ENCODE measurements at places on chromosomes 1 and 21.

DNA sequence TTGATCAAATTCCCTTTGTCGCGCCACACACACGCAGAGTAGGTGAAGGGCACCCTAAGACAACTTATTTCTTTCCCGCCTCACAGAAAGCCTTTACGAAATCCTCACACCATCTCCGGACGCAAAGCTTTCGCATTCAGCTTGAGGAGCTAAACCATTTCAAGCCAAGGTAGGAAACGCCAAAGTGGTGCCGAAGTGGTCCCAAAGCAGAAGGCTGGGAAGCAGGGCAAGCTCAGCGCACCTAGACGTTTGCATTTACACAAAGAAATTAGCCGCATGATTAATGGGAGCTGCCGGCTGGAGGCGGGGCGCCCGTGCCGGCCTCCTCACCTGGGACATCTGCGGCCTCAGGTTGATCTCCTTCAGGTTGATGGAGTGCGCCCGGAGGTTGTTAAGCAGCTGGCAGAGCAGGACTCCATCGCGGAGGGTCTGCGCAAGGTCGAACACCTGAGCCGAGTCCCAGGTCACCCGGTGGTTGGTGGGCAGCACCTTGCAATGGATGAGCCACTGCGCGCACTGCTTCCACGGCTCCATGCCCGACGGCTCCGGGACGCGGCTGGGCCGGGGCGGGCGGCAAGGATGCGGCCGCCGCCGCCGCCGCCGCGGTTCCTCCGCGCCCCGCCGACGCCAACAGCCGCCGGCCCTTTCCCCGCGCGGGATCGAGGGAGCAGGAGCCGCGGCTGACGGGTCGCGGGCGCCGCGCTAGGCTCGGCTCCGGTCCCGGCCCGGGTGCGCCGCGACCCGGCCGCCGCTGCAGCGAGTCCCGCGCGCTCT lies 457 bp downstream of the VAV3 start:
- no peak for DNase-seq

- no peak for DNase-seq
These were observed 110.8 kb downstream of the KCND3 start for GRCh38 chr1:111878649-111879048.

DNA sequence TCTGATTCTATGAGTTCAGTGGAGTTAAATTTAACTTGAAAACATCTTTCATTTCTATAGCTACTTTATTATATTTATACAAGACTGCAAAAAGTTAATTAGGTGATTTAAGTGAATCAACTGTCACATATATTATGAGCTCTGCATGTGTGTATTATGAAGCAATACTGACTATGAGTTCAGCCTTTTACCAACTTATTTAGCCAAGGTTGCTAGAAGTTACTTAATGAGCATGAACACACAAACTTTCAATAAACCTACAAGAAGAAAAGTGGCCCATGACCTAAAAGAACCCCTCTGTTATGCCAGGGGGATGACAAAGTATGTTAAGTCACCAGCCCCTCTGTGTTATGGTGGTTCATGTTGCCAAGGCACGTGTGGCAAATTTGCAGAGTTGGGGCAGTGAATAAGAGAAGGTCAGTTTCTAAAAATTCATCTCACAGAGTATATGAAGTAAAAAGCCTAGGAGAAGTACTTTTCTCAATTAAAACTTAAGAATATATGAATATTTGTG lies 86.7 kb upstream of the LYPLAL1 start:
- DNase-seq: no peak

DNA sequence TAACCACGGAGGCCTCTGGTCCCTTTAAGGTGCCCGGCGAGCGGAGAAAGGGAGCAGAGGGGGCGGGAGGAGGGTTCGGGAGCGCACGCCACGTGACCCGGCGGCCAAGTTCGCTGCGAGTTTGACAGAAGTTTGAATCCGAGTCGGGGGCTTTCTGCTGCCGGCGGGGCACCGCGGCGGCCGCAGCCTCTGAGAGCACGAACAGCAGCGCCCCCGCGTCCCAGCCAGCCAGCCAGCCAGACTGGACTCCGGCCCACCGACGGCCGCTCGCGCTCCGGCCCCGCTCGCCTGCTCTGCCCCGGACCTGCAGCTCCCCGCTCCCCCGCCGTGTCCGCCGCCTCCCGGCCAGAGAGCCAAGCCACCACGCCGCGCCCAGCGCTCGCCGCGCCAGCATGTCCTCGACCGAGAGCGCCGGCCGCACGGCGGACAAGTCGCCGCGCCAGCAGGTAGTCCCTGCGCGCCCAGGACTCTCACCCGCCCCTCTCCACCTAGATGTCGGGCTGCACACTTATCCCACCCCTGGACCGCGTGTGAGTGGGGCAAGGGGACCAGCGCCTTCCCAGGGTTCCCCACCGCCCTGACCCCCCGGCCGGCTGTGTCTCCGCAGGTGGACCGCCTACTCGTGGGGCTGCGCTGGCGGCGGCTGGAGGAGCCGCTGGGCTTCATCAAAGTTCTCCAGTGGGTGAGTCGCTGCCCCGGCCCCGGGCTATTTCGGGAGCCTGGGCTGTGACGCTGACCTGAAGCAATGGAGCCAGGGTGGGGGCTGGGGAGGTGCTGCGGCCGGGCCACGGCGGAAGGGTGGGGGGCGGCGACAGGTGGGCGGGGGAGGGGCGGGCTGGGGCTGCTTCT lies at the start of gene SYPL2:
SYPL2 (plus strand) TSS at position 95 of the 849 bp plus-strand sequence; CDS start at position 393, 298 bp downstream.
- DNase-seq: no peak

- DNase-seq: no peak
These were observed 3.4 kb downstream of the LRRC71 start for GRCh38 chr1:156923670-156924477.

DNA sequence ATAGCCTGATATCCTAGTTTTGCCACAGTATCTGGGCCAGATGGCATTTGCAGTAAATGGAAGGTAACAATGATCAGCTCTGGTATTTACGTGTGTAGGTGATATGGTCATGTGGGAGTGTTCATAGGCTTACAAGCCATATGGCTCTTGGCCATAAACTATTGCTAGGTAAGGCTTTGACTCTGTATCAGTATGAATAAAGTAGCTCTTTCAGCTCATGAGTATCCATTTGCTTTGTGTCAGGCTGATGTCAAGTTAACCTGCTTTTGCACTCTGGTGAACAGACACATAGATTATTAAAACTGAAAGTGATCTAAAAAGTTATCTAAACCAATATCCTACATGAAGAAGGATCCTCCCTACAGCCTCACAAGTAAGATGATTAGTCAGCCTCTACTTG lies 69.0 kb downstream of the DDR2 start:
- no peak for DNase-seq

DNA sequence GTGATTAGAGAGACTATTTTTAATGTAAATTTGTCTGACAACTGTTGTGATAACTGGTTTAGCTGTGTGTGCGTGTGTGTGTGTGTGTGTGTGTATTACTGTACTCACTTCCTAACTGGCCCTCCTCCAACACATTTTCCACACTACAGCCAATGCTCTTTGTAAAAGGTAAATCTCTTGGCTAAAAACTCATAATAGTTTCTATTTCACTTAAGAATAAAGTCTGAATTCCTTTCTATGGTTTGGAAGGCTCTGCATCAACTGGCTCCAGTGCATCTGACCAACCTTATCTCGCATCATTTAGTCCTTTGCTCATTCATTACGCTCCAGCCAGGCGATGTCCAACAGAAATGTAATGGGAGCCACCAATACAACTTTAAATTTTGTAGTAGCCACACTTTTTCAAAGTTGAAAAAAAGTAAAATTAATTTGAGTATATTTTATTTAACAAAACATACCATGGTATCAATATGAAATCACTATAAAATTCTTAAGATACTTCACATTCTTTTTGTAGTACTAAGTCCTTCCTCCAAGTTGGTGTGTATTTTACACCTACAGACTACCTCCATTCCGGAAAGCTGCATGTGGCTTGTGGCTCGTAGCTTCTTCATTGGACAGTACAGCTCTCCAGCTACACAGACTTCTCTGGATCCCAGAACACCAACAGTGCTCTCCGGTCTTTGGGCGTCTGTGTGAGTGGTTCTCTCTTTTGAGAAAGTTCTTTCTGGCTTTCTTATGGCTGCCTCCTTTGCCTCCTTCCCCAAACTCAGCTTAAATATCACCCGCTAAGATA lies 68.9 kb downstream of the NRIP1 start:
- no peak for DNase-seq

- DNase-seq: no peak
These were observed 427.2 kb downstream of the KIF26B start for GRCh38 chr1:245582026-245582425.

GRCh38 chr1:213602796-213603486 lies 384.8 kb upstream of the PROX1 start:
- DNase-seq: no peak

DNA sequence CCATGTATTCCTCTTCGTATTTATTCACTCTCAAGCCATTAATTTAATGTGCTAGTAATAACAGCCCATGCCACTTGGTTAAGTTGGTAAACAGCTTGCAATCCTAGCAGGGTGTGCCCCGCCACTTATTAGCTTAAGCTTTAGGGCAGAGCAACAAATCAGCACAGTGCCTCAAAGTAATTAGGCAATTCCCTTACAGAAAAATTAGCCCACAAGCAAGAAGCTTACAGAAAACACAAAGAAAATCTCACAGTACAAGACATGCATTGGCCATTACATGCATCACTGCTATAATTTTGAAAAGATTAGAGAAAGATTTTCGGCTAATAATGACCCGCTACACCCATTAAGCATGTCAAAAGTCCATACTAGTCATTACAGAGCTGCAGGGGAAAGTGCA lies 47.6 kb downstream of the TGFB2 start:
- no peak for DNase-seq

GRCh38 chr21:43331962-43332828 lies 94.7 kb downstream of the SIK1 start:
- no peak for DNase-seq
